ENCODE measurements at places on chromosomes 4 and X.

GRCh38 chr4:14149176-14150053 is 521.9 kb upstream of the BOD1L1 start:
- DNase-seq = no peak

DNA sequence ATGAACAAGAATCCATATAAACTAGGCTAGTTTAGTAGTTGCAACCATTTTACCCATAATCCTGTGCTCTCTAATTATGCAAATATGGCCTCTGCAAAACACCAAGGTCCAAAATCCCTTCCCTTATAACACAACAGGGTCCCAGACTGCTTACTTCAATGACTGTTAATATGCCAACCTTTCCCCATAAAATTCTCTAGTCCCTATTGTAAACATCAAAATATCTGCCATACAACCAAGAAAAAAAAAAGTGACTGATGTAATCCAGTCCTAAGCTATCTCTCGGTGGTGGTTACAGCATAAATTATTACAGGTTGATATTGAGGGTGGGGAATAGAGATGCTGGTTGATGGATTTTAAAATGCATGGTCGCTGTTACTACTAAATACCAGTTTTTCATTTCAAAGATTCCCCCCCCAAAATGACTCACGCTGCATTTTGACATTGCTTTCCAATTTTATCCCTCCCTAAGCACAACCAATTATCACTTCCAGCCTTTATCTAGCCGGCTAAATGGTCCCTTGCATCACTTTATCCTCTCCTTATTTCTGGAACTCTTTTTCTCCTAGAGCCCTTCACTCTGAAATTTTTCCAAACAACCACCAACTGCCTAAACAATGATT is 44.8 kb downstream of the TSPAN5 start:
- no peak for DNase-seq

GRCh38 chr4:114558446-114559020 is 40.1 kb upstream of the UGT8 start:
- peak; percentile 25 for DNase-seq

DNA sequence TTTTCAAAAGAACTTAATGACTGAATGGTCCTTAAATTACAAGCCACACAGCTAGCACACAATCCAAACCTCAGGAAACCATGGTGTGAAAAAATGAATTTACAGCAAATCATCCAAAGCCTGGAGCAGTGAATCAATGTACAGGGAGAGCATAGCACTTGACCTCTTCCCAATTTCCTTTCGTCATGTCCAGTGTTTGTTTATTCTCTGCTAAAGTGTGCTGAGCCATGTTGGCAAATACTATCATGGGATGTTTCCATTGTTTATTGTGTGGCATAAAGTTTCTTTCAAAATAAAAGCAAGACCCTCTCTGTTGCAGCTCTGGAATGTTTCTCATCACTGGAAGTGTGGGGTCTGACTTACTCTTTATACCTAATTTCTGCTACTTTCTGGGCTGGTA is 25.4 kb upstream of the FAM47B start:
- DNase-seq = no peak

DNA sequence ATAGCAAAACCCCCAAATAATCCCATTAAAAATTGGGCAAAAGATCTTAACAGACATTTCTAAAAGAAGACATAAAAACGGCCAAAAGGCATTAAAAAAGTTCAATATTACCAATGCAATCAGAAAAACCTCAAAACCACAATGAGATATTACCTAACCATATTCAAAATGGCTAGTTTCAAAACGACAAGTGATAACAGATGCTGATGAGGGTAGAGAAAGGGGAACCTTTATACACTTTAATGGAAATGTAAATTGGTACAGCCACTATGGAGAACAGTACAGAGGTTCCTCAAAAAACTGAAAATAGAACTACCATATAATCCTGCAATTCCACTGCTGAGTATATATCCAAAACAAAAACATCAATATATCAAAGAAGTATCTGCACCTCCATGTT is 6.2 kb downstream of the AADAT start:
- no peak for DNase-seq

DNA sequence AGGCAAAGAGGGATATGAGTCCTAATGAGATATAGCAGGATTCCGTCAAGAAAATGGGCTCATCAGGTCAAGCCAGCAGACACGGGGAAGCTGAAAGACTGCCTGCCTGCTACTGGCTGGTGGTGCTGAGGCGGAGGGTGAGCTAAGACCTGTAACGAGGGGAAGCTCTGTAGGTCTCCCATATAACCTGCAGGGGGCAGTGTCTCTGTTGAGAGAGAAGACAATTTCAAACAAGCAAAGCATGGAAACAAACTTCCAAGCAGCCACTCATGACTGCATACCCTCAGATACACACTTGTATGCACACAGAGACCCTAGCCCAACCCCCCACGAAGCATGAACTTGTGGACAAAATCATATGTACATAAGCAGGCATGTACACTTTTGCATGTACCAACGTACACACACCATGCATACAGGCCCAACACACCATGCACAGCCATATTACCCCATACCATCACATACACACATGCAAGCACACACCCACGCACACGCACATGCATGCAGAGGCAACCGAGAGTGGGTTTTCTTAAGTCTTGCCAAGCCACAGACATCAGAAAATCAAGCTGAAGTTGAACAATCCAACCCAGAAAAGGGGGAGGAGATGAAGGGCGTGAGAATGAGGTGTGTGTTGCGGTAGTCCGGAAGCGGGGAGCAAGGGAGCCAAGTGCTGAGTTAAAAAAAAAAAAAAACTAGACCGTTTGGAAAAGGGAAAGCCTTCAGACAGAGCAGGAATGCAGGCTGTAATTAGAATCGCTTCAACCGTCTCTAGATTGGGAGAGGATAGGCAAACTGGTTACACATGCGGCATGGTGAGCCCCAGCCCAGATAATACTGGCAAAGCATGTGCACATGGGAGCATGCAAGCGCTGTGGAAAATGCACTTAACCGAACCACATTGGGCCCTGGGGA is 71.0 kb downstream of the PJA1 start:
- peak; percentile 72 for DNase-seq

DNA sequence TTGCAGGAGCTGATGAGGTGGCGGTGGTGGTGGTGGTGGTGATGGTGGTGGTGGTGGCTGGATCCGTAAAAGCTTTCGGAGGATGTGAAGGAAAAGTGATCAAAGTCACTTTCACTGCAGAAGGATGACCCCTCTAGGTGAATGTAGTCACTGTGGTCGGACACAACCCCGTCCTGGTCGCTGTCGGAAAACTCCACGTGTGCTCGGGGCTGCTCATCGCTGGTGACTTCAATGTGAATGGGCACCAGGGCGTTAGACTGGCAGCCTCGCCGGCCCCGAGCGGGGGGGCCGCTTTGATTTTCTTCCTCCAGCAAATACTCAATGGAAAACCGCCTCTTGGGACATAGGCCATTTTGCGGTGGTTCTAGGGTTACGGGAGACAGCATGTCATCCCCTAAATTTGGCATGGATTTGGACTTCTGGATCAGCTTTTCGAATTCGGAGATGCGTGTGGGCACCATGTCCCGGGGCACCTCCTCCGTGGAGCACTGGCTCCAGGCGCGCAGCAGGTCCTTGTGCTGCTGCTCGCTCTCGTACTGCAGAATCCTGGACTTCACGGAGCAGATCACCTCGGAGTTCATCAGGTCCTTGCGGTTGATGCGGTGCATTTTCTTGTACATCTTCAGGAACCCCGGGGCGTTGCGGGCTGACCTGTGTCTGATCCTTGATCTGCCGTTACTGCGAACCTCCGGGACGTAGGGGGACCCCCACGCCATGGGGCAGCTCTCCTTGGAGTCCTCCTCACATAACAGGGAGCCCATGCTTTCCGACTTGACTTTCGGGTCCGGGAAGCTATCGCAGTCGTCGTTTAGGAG is 88.3 kb upstream of the PDLIM3 start:
- no peak for DNase-seq

DNA sequence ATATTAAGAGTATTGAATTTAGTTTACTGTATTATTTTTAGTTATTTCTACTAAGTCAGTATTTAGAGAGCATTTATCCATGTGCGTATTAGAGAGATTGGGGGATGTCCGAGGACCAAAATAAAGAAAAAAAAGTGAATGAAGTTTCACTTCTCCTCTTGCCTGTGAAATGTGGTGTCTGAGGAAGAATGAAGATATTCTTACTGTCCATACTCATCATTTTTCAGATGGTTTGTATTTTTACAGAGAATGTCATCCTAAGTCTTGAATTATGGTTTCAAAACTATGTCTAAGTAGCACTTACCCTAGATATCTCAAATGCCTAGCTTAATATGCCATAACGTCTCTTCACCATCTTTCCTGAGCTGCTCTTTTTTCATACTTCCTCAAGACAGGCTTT is 854.3 kb downstream of the C4orf33 start:
- DNase-seq = no peak

DNA sequence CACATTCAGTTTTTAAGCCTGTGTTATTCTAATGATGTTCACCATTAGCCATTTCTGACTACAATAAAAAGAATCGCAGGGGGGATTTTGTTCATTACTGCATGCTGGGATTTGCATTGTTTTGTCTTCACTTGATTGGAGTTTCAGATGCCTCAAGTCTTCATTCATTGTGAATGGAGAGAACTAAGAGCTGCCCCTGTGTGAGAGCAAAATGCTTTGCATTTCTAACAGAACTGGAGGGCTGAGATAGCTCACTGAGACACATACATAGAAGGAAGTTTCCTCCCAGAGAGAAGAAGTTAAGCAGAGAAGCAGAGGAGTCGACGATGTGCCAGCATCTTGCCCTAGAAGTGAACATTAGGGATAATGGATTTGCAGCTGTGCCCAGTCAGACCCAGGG is 113.5 kb upstream of the GATB start:
- DNase-seq = no peak

GRCh38 chr4:118881512-118882146 is 7.0 kb upstream of the SYNPO2 start:
- no peak for DNase-seq

DNA sequence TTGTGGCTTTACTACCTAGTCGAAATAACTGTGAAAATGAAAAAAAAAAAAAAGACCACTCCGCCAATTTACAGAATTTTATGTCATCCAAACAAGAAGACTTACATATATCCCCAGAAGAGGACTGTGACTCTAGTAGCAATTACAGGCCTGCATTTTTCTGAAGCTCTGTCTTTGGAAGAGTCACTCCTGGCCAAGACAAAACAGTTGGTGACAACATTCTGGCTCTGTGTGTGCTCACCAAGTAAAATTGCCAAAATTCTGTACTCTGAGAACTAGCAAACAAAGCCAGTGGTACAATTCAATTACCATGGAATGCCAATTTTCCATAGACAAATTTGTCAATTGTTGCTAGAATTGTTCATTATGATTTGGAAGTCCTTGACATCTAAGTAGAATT is 311.1 kb downstream of the PDGFC start:
- DNase-seq = no peak

- DNase-seq = no peak
Observed at GRCh38 chrX:20521222-20521621, 254.5 kb upstream of the RPS6KA3 start.

DNA sequence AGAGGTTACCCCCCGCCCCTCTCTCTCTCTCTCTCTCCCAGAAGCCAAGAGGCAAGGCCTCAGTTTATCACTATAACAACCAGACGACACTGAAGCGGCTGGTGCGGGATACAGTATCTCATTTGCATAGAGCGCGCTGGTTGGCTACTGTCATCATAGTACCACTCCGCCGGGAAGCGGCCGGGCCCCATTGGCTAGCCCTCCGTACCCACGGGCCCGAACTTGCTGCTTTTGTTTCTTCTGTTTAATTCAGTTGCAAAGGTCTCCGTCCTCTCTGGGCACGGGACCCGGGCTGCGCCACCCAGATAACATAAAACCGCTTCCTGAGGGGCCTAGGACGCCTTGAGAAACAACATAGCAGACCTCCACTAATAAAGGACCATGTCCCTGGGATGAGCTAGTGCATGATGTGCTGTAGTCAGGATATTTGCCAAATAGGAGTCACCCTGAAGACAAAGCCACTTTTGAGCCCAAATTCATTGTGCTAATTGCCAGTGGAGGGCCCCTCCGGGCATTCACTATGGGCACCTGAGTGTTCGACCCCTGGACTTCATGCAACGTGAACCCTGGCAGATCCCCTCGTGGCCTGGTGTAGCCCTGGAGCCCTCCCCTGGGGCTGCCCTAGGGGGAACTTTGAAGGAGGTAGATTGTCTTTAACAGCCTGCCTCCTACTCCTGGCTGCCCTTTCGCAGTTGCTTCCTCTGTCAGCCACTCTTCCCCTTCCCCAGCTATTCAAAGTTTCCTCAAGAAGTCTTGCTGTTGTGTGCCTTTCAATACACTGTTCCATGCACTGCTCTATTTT is at the start of gene PCYT1B:
PCYT1B (minus strand) TSS at position 91 of the 802 bp plus-strand sequence. CDS start 242 bp downstream, outside the sequence.
- peak; percentile 96 for DNase-seq

DNA sequence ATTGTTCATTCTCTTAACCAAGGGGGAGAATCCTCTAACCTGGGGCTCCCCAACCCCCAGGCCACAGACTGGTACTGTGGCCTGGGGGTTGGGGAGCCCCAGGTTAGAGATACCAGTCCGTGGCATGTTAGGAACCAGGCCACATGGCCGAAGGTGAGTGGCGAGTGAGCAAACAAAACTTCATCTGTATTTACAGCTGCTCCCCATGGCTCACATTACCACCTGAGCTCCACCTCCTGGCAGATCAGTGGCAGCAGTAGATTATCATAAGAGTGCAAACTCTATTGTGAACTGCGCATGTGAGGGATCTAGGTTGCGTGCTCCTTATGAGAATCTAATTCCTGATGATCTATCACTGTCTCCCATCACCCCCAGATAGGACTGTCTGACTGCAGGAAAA is 957.2 kb upstream of the PRKX start:
- DNase-seq = peak; percentile 5

DNA sequence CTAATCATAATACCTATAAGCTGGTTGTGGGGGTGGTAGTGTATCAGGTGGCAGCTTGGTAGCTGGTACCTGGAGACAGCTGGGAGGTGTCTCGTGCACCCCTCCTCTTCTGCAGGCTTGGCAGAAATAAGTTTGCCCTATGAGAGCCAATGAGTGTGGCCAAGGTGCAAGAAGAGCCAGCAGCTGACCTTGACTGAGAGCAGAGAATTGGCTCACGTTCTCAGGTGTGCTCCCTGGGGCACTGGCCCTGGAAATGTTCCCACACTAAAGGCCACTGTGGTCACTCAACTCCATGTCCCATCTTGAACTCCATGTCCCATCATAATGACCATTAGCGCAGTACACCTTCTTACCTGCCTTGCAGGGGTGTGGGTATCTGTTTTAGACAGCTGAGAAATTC is 13.4 kb downstream of the TRMT44 start:
- no peak for DNase-seq

DNA sequence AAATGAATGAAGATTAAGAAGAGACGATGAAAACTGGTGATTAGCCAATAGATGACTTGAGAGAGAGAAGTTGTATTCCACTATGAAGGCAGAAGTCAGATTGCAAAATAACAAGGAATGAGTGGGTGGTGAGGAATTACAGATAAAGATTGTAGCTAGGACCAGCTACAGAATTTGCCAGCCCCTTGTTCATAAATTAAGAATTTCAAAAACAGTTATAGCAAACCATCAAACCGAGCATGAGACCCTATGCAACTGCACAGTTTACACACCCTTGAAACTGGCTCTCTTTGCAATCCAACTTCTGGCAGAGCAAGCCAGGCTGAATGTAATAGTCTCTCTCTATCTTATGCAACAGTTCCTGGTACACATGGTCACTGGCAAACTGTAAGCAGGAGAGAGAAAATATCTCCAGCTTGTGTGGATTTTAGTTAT is 35.2 kb downstream of the STAP1 start:
- no peak for DNase-seq
